Cerebellar nuclear complex (tissue), 1 donor: ENCODE measurements at places on chromosomes 7 and 10.

DNA sequence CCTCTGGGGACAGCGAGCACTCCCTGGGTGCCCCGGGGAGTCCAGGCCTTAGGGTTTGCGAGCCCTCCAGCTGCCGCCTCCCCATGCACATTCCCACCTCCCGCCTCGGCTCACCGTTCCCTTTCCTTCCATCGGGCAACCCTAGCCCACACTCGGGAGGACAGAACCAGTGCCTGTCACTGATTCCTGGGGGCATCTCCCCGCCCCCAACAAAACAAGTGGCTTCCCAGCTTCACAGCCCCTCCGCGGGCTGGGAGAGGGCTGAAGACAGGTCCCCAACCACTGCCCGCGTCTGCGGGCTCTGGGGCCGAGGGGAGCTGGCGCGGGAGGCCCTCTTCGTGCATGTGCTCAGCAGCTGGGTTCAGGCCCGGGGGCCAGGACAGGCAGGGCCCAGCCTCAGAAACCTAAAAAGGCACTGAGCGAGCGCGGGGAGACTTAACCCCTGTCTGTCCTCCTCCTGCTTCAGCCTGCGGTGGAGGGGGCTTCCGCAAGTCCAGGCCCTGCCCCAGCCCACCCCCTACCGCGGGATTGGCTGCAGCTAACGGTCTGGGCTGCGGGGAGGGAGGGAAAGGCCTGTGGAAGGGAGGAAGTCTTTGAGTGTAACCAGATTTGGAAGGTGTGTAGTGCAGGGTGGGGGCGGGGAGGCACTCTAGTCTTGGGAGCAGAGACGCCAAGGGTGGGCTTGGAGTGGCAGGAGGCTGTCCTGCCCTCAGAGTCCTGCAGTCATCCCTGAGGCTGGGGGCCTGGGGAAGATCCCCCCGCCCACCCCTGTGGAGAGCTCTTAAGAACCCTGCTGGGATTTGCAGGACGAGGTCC, 1.2 kb downstream of the FLNC start:
- no peak for DNase-seq

DNA sequence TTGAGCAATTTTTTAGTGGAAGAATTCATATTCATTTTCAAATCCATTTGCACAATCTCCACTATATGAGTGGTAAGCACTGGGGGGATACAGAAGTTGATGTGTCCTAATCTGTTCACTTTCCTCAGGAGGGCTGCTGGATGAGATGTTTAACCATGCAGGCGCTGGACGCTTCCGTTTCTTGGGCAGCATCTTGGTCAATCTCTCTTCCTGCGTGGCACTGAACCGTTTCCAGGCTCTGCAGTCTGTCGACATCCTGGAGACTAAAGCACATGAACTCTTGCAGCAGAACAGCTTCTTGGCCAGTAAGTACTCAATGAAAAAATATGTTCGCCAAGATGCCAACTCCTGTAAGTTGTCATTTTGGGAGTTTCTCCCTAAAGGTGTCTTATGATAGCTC, 179.3 kb downstream of the ABCA13 start:
- no peak for DNase-seq

- DNase-seq: no peak
Observed at GRCh38 chr10:132904181-132904813, 38.1 kb downstream of the CFAP46 start.

DNA sequence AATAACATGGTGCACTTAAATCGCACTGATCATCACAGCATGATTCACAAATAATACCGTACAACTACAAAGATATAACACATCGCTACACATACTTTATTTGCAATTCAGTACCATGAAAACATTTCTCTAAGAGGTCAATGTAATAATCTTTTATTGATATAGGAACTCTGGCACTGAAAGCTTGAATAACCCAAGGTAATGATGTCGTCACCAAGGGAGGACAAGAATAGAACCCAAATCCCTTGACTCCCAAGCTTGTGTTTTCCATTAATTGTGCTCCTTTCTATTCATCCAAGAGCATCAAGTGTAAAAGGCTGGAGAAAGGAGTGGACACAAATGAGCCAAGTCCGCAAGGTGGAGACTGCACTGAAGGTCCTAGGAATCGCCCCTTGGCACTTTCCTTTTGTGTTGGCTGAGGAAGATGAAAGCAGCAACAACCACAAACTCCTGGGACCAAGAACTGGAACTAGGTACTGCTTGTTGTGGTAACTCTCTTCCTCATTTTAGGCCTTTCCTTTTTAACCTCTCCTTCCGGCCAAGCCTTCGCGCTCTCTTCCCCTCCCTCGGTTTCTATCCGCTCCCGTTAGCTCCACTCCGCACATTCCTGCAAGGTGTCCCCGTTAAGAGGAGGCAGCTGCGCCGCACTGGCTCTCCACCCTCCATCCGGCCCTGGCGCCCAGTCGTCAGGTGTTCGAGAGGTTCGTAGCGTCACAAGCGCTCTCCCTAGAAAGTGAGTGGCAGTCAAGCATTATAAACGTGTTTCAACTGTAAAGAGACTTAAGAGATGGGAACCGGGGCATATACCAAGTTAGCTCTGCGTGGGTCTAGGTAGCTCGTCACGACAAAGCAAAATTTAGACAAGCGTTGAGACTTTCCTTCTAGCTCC, 1.0 kb upstream of the CBLL1 start:
- peak; percentile 42 for DNase-seq

DNA sequence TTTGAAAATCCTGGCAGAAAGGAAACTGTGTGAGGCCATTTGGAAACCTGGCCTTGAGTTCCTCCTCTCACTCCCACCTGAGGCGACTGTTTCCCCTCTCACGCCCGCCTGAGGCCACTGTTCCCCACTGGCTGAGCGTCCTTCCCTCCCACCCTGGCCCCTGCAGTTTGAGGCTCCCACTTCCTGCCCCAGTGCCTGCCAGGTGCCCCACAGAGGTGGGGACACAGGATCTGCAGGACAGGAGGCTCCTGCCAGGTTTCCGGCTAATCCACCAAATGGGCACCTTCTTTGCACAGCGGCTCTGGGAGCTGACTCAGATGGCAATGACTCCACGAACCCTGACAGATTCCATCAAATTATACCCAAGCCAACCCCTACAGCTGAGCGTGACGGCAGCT, 24.3 kb upstream of the LARP4B start:
- peak; percentile 17 for DNase-seq

DNA sequence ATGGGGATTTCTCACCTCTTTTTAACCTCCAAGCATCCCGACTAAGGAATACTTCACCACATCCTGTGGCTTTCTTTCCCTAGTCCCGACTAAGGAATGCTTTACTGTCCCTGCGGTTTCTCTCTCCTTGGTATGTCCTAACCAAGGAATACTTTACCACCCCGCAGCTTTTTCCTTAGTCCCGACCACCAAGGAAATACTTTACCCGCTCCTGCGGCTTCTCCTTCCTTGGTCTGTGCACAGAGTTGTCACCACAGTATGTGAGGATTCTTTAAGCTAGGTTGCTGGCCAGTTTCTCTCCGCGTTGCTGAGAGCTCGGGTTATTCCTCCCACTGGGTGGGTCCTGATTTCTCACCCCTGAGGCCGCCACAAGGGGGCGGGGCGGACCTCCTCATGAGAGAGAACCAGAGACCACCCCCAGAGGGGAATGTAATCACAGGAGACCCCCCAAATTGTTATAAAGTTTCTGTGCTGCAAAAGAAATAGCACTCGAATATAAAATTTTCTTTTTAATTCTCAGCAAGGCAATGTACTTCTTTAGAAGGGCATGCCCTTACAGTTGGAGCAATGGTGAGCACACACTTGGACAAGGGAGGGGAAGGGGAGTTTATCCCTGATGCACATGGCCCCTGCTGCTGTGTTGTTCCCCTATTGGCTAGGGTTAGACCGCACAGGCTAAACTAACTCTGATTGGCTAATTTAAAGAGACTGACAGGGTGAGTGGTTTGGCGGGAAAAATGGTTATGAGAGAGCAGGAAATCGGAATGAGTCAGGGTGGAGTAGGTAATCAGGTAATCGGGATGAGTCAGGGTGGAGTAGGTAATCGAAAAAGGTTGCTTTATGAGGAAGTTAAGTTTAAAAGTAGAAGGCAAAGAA, 12.8 kb downstream of the SUGCT start:
- DNase-seq: no peak

GRCh38 chr7:134463751-134464150, 4.9 kb upstream of the AKR1B1 start:
- DNase-seq: no peak

DNA sequence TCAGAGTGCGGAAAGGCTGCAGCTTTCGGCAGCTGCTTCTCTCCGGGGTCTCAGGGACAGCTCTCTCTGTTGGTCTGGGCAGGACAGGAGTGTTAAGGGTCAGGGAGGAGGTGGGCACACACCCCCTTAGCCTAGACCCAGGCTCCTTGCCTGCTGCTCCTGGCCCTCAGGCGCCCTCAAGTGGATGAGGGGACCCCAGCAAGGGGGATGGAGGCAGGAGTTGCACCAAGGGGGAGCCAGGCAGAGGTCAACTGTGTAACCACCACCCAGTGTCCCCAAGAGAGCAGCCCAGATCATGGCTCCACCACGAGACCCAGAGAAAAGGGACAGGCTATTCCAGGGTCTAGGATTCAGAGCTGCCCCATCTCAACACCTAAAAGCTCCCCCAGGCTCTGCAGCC, 26.9 kb downstream of the SPOCK2 start:
- no peak for DNase-seq

- no peak for DNase-seq
Observed at GRCh38 chr7:141557360-141557759, 6.2 kb downstream of the AGK start.

GRCh38 chr10:125164421-125164820, 4.1 kb upstream of the CTBP2 start:
- DNase-seq: no peak

- no peak for DNase-seq
Observed at GRCh38 chr10:78919181-78919966, 149.4 kb upstream of the ZMIZ1 start.

GRCh38 chr10:35335133-35336083, 901 bp upstream of the CCNY start:
- no peak for DNase-seq

- DNase-seq: no peak
Observed at GRCh38 chr7:31362401-31362800, 21.9 kb upstream of the NEUROD6 start.

DNA sequence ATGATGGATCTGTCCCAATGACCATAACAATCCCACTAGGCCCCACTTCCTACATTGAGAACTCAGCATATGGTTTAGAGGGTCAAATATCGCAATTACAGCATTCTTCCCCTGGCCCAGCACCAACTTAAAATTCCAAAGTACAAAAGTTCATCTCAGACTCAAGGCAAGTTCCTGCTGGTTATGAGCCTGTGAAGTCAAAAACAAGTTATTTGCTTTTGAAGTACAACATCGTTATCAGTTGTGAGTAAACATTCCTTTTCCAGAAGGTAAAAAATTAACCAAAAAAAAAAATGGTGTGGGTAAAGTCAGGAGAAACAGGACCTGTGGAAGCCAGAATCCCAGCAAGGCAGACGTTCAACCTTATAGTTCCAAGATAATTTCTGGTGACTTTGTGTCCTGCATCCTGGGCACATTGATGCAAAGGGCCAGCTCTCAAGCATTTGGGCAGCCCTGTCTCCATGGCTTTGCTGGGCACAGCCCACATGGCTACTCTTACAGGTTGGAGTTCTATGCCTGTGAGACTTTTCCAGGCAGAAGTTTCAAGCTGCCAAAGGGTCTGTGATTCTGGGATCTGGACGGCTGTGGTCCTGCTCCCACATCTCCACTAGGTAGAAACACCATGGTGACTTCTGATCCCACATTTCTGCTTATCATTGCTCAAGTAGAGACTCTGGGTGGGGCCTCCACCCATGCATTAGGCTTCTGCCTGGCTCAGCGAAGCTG, 37.5 kb downstream of the AKR1C8 start:
- no peak for DNase-seq

GRCh38 chr7:139104091-139104450, 5.4 kb downstream of the ZC3HAV1 start:
- DNase-seq: no peak

DNA sequence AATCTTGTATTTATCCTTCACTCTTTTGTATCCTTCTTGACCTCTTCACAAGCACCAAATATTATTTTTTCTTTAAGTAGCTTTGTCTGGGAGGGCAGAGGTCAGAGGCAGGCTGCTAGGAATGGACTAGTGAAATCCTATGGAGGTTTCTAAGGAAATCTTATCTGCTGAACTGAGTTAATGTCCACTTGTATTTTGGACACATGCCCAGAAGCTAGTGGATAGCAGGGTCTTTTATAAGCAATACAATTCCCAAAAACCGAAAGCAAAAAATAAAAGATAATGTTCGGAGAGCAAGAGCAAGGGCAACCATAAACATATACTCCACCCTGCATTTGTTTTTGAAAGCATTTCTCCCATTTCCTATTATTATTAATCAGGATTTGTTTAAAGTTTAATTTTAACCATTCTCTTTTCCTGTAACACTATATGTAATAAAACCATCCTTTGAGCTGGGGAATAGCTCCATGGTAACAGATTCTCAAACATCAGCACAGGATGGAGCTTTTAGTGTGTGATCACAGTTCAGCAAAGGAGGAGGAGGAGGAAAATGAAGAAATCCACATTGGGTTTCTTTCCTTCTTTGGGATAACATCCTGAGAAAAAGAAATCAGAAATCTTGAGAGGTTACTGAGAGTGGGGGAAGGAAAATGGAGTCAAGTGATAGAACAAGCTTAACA, 328.2 kb upstream of the LRRN3 start:
- no peak for DNase-seq

DNA sequence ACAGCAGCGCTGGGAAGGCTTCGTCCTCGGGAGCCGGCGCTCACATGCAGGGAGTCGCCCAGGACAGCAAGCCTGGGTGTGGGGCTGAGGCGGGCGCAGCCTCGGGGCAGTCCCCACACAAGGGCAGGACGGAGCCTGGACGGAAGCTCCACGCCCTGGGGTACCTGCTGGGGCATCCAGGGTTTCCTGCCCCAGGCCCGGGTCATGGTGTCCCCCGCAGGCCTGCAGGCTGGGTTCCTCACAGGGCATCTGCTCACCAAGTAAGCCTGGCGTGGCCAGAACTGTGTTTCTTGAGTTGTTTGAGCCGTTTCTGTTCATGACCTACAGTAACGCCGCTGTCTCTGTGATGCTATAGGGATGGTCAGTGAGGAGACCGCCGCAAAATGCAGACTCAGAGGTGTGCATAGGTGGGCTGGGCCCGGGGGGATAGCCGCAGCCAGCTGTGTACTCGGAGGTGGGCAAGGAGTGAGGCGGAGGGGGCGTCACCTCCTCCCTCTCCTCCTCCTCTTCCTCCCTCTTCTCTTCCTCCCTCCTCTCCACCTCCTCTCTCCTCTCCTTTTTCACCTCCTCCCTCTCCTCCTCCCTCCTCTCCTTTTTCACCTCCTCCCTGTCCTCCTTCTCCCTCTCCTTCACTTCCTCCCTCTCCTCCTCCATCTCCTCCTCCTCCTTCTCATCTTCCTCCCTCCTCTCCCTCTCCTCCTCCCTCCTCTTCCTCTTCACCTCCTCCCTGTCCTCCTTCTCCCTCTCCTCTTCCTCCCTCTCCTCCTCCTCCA, 438.9 kb downstream of the DNAJB6 start:
- no peak for DNase-seq
